ENCODE measurements at places on chromosomes 1 and 21. TPM values are rescaled to one million over a fixed set of nuclear protein-coding genes. Genes with fewer than 3 reads are reported as not detected.

Gene LCE1E
- not detected for total RNA-seq

Gene TRIM67
- not detected for total RNA-seq

Gene CRYAA
- total RNA-seq, result not detected

Gene MROH9
- not detected for total RNA-seq

Gene BCL2L15
- total RNA-seq, result under 0.01 TPM

Gene CADM3
- not detected for total RNA-seq

Gene RIMKLA
- under 0.01 TPM for total RNA-seq

Gene E2F2
- total RNA-seq, result not detected

Gene FAM177B
- not detected for total RNA-seq

Gene RCSD1
- not detected for total RNA-seq

Gene EPS8L3
- total RNA-seq, result not detected

Gene LCE3D
- total RNA-seq, result not detected

Gene IL10
- not detected for total RNA-seq

Gene RIPK4
- not detected for total RNA-seq

Gene KRTAP13-2
- total RNA-seq, result not detected

Gene BATF3
- 0.47 TPM for total RNA-seq

Gene TINAGL1
- 2.4 TPM for total RNA-seq

Gene LAMB3
- total RNA-seq, result 32.5 TPM

Gene MTARC2
- 2.4 TPM for total RNA-seq

All from bronchial smooth muscle cell (primary cell).